Fibroblast of skin of right biceps (primary cell): ENCODE measurements at places on chromosomes 2 and 18.

GRCh38 chr2:21104030-21104660, 19.6 kb upstream of the TDRD15 start:
- DNase-seq = no peak

DNA sequence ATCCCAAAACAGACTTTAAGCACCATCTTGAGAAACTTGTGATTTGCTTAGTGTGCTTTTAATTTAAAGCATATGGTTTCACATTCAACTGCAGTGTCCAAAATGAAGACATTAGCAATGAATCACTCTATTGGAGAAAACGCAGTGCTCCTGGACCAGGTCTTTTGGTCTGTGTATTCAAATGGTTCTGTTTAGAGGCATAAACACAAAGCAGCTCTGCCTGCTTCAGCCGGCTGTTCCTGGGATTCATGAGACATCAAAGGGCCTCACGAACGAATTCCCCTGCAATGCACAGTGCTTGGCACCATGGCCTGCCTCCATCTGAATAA, 117.1 kb upstream of the SP5 start:
- DNase-seq = peak; percentile 33

DNA sequence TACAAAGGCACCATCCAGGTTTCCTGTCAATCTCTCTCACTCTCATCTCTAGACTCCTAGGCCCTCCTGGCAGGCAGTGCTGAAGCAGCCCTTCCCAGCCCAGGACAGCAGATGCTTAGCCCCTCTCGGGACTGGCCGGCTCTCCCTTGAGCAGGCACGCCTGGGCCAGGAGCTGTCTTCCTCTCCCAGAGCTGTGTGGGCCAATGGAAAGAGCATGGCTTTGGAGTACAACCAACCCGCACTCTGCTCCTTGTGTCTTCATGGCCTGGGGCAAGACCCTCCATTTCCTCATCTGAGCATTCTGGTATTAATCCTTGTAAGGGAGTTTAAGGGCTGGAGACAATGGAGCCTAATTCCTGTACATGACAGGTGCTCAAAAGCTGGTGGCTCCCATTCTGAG, 97.2 kb downstream of the CAPN13 start:
- DNase-seq = no peak

DNA sequence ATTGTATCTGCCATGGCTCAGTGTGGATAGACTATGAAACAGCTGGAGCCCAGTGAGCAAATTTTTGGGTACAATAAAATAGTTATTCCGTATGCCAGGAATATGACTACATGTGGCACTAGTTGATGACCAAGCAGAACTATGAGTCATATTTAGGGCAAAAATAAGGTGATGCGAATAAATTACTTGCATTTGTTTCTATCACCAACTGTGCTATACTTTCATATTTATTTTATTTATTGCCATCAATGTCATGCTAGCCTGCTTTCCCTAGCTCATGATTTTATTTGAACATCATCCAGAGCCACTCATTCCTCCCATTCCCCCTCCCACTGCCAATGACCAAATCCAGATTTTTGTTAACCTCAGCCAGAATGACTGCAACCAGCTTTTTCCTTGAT, 13.3 kb upstream of the FAP start:
- DNase-seq = peak; percentile 72

DNA sequence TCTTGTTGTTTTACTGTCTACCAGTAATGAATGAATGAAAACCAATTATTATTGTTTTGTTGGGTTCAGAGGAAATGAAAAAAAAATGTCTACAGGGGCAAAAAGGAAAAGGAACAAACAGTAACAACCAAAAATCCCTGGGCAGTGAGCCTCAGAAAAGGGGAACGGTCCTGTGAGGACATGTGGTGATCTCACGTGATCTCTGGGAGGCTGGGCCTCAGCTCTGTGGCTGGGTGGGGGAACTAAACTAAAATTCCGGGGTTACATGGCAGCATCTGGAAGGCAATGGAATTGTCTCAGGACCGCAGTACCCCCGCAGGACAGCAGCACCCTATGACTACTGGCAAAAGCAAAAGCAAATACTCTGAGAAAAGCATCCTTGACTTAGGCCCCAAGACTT, 80.1 kb downstream of the AFF3 start:
- no peak for DNase-seq

GRCh38 chr2:1837022-1837421, 92.7 kb upstream of the PXDN start:
- no peak for DNase-seq
